ENCODE measurements at places on chromosomes 12 and 14. TPM values are rescaled to one million over a fixed set of nuclear protein-coding genes. Genes with fewer than 3 reads are reported as not detected.

Gene FMNL3
- 13.7 TPM for total RNA-seq

Gene CMKLR1
- total RNA-seq, result not detected

Gene MED6
- 55.2 TPM for total RNA-seq

DNA sequence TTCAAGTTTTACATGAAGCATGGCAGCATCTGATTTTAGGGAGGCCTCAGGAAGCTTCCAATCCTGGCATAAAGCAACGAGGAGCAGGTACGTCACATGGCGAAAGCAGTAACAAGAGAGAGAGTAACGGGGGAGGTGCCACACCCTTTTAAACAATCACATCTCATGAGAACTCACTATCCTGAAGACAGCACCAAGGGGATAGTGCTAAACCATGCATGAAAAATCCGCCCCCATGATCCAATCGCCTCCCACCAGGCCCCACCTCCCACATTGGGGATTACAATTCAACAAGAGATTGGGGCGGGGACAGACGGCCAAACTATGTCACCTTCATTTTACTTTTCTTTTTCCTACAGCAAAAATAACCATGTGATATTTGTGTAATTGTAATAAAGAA lies 7.2 kb upstream of the MAP3K9 start:
- no peak for DNase-seq
- H3K4me1 ChIP-seq, result peaks cover 4% of the 10 kb centered on the region
- no peaks in the 10 kb centered on the region for H3K36me3 ChIP-seq
- no peak overlapping the region for H3K27ac ChIP-seq
- no peak overlapping the region for H3K4me3 ChIP-seq

DNA sequence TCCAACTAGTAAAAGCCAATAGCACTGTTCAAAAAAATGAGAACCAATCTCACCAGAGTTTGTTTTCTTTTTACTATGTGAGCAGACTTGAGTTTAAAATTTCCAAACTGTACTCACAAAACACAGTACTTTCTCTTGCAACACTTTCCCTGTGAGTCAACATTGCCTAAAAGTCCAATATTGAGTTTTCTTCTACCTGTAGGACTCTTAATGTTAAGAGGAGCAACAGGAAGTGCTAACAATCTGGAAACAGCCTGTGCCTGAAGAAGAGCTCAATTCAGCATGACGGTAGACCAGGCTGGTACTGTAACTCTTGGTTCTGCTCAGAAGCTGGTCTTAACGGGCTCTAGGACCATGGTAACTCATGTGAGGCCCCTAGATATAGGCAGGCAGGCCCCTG lies 144.3 kb downstream of the MED13L start:
- no peak for DNase-seq
- peaks cover 20% of the 10 kb centered on the region for H3K4me1 ChIP-seq
- no peak overlapping the region for H3K27ac ChIP-seq
- no peaks in the 10 kb centered on the region for H3K36me3 ChIP-seq
- H3K27me3 ChIP-seq, result peaks cover 6% of the 10 kb centered on the region

- H3K27me3 ChIP-seq, result no peaks in the 10 kb centered on the region
- H3K27ac ChIP-seq, result no peak overlapping the region
- H3K36me3 ChIP-seq, result no peaks in the 10 kb centered on the region
Measured at GRCh38 chr12:106839333-106839732, 64.9 kb downstream of the RIC8B start.

Data from glutamatergic neuron (in vitro differentiated cells).